ENCODE measurements at places on chromosomes 3 and 15. TPM values are rescaled to one million over a fixed set of nuclear protein-coding genes. Genes with fewer than 3 reads are reported as not detected.

CHRM5 gene
- not detected for total RNA-seq

DNA sequence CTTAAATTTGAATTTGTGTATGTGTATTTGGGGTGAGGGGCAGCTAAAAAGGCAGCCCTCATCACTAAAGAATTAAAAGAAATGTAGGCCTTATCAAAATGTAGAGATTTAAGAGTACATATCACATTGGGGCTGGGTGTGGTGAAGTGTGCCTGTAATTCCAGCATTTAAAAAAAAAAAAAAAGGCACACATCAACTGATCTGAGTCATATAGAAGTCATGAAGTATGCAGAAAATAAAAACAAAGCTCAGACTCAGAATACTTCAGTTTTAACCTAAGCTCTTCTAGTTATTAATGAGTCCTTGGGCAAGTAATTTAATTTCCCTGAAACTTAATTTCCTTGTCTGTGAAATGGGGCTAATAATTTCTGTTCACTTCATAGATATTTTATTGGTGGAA, 31.6 kb downstream of the SLC24A1 start:
- DNase-seq = no peak

ANKRD28 gene
- total RNA-seq = 66.1 TPM

TPRG1 gene
- 0.67 TPM for total RNA-seq

GRCh38 chr15:70321172-70321819, 223.6 kb upstream of the TLE3 start:
- no peak for DNase-seq

DNA sequence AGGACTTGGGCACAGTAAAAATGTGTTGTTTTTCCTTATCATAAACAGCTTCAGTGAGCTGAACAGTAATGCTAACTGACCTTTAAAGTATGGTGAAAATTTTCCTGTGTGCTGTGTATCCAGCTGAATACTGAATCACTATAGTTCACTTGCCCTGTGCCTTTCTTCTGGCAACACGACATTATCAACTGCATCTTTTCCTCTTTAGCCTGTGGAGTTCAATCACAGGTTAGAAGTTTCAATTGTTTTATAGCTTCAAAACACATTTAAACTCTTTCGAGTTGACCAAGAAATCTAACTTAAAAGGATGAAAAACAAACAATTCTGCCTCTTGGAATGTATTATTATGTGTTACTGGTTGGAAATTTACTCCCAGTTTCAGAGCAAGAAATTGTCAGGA, 1120.7 kb upstream of the ALCAM start:
- no peak for DNase-seq

DNA sequence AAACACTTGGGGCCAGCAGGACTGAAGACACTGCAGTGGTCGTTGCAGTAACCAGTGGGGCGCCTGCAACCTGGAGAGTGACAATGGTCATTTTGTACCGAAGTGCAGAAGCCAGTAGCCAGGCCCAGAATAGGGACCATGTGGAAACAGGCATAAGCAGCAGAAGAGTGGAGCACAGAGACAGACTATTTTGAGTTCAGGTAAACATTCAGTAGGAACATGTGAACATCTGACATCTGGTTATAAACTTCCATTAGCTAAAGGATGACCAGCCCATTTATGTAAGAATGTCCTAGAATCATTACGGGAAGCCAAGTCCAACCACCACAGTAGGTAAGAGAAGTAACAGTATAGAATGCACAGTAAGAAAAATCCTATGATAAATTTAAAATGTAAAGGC, 32.4 kb upstream of the TKT start:
- no peak for DNase-seq

CHRD gene
- total RNA-seq = 13.0 TPM

CYP8B1 gene
- not detected for total RNA-seq

DNA sequence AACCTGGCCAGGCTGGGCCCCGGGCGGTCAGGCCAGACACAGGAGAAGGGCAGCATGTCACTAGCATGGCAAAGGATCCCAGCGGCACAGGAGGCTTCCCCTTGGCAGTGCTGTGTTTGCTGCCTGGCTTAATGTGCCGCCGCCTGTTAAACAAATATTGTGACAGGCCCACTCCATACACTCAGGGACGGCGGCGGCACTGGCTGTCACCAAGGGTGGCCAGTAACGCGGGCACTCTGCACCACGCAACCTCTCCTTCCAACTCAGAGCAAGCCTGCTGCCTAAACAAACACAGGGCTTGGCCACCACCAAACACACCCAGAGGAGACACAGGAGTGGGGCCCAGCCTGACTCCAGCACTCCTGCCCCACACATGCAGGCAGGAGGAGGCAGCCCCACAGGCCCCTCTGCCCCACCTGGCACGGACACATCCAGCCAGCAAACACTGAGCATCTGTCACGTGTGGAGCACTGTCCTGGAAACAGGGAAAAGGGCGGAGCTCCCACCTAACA, 48.0 kb downstream of the TPRA1 start:
- no peak for DNase-seq

- DNase-seq = no peak
Measured at GRCh38 chr15:47885920-47886319, 168.6 kb downstream of the SEMA6D start.

GMNC gene
- total RNA-seq = not detected

All from progenitor cell of endocrine pancreas (in vitro differentiated cells).